ENCODE measurements at places on chromosomes 16 and 17. TPM values are rescaled to one million over a fixed set of nuclear protein-coding genes. Genes with fewer than 3 reads are reported as not detected.

SLC16A13 gene
- 1.4 TPM for total RNA-seq

TP53TG3B gene
- not detected for total RNA-seq

VPS9D1 gene
- 4.1 TPM for total RNA-seq

CES4A gene
- total RNA-seq: 1.0 TPM

HS3ST3A1 gene
- 0.39 TPM for total RNA-seq

CES1 gene
- not detected for total RNA-seq

SEPTIN12 gene
- not detected for total RNA-seq

All from dermis microvascular lymphatic vessel endothelial cell (primary cell).